Smooth muscle cell of the coronary artery (primary cell): ENCODE measurements at places on chromosomes 3 and 15. TPM values are rescaled to one million over a fixed set of nuclear protein-coding genes. Genes with fewer than 3 reads are reported as not detected.

The ZNF80 gene
- total RNA-seq, result not detected in 2 replicates

The SNX33 gene
- 11.1 and 23.4 TPM in 2 replicates for total RNA-seq

The FBXO40 gene
- total RNA-seq, result not detected in 2 replicates

The CCDC54 gene
- not detected in 2 replicates for total RNA-seq

The PLXND1 gene
- 127 and 139 TPM in 2 replicates for total RNA-seq

The FOXB1 gene
- not detected in 2 replicates for total RNA-seq

The C3orf49 gene
- total RNA-seq, result not detected in 2 replicates

The CYP8B1 gene
- total RNA-seq, result not detected in 2 replicates

The TMEM158 gene
- 3.5 and 8.7 TPM in 2 replicates for total RNA-seq

The ARL6IP5 gene
- 80.0 and 117 TPM in 2 replicates for total RNA-seq

The ZNF385D gene
- 0.08 and 0.47 TPM in 2 replicates for total RNA-seq

The NEK10 gene
- 6.5 and 35.3 TPM in 2 replicates for total RNA-seq

The HES1 gene
- total RNA-seq, result 0.70 and 24.2 TPM in 2 replicates
